T-helper 9 cell (primary cell): ENCODE measurements at places on chromosomes 11 and 22.

- no peak for DNase-seq
These were observed 10.2 kb downstream of the TMEM121B start for GRCh38 chr22:17110791-17111550.

DNA sequence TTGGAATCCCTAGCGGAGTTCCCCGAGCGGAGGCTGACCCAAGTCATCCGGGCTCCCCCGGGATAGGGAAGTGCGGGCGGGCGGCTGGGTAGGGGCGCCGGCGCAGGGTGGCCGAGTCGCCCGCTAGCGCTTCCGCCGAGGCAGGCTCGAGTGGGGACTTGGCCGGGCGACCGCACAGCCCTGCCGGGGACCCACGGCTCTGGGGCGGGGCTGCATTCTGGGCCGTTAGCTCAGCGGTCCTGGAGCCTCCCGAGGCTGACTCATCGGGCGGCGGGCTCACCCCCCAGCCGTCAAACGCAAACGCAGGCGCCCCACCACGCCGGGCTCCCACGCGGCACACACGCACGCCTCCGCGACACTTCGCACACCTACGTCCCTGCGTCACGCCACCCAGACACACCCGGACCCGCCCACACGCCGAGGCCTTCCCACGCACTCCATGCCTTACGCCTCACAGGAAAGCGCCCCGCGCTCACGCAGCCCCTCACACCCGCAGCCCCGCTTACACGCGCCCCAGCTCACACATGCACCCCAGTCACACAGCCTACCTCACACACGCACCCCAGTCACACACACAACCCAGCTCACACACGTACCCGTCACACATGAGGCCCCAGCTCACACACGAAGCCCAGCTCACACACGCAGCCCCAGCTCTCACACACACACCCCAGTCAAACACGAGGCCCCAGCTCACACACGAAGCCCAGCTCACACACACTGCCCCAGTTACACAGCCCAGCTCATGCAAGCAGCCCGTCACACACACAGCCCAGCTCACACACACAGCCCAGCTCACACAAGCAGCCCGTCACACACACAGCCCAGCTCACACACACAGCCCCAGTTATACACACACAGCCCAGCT lies 1.2 kb downstream of the PHLDB1 start:
- DNase-seq = peak; percentile 87

- no peak for DNase-seq
These were observed 121.1 kb upstream of the SYT13 start for GRCh38 chr11:45407226-45407625.

GRCh38 chr11:78840623-78841022 lies 266.0 kb upstream of the NARS2 start:
- no peak for DNase-seq
